Mucosa of gallbladder (tissue), 1 donor: ENCODE measurements at places on chromosomes 16 and 17.
A peak's percentile ranks its signal among the peaks of the same experiment; 100 is the strongest.

DNA sequence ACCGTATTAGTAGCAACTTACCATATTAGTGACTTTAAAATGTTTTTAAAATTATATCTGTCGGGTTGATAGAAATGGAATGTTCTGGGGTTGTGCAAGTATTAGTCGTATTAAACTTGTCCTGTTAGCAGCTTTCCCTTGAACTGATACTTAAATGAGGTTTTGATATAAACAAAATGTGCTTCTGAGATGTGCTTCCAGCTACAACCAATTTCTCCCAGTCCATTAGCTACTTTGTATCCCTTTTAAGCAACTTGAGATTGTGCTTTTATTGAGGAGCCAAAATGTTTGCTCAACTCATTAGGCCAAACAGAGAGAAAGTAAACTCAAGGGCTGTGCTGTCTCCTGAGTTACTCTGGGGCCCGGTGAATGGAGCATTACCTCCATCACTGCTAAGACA, 255.0 kb upstream of the RBFOX1 start:
- DNase-seq = no peak

- DNase-seq = peak; percentile 48
These were observed 1.7 kb upstream of the ZNF423 start for GRCh38 chr16:49857423-49858181.

GRCh38 chr17:80413771-80414507, 1.0 kb upstream of the ENDOV start:
- no peak for DNase-seq

- DNase-seq = no peak
These were observed 16.3 kb downstream of the SHISA9 start for GRCh38 chr16:12917653-12918052.

DNA sequence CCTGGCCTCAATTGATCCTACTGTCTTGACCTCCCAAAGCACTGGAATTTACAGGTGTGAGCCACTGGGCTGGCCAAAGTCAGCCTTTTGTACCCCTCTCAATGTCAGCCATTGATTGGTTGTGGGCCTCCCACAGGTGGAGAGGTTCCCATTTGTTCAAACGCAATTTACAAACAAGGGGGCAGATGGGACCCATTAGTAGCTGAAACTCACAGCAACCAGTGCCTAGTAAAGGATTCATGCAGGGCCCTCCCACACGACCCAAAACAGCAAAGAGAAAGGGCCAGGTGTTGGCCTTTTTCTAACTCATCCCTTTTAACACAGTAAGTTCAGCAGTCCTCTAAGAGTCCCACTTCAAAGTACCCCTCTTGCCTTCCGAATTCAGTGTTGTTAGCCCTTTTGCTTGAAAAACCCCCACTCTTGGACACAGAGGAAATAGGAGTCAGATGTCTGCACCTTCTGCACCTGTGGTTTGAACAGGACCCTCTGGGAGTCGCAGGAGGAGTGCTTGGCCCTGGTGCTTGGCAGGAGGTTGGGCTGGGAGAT, 89.2 kb downstream of the PITPNC1 start:
- DNase-seq = no peak

- no peak for DNase-seq
These were observed 168.5 kb upstream of the RPH3AL start for GRCh38 chr17:521183-521525.

GRCh38 chr17:41060052-41060604, at the start of gene KRTAP2-3:
KRTAP2-3 (minus strand) TSS chr17:41060114; CDS start chr17:41060050, 64 bp downstream.
- DNase-seq = no peak

GRCh38 chr16:3060339-3061127, 4.9 kb upstream of the IL32 start:
- no peak for DNase-seq

DNA sequence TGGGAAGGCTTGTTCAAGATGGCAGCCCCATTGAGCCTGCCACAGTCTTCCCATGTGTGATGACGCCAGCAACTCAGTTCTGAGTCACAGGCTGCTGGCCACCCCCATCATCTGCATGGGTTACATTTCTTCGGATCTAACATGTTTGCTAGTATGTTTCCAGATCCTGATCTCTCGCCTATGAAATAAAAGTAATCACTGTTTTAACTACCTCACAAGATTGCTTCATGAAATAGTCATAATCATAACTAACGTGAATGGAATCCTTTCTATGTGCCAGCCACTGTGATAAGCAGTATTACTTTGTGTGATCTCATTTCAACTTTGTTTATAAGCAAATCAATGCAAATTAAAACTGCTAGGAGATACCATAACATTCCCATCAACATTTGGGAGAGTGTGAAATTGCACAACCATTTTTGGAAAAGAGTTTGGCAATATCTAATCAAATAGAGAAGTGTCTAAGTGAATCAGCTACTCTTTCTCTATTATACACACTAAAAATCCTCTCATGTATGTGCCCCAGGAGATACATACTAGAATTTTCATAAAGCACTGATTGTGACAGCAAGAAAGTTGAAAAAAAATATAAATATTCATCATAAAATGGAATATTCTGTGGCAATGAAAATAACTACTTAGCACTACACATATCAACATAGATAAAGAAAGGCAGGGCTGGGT, 300.2 kb upstream of the IRX5 start:
- no peak for DNase-seq

DNA sequence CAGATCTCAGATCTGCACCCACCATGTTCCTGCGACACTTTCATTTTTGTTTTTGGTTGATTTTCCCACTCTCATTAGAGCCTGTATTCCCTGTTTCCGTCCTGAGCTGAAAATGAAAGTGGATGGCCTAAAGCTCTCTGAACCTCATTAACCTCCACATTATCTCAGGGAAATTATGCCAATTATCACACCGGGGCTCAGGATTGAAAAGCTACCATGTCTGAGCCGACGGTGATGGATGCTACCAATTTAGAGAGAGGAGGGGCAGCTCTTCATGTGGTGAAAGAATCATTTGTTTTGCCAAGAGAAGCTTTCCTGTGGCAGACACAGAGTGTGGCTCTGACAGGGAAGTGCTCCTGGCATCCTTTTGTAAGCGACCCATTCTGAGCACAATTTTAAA, 410.4 kb upstream of the CDH11 start:
- no peak for DNase-seq

DNA sequence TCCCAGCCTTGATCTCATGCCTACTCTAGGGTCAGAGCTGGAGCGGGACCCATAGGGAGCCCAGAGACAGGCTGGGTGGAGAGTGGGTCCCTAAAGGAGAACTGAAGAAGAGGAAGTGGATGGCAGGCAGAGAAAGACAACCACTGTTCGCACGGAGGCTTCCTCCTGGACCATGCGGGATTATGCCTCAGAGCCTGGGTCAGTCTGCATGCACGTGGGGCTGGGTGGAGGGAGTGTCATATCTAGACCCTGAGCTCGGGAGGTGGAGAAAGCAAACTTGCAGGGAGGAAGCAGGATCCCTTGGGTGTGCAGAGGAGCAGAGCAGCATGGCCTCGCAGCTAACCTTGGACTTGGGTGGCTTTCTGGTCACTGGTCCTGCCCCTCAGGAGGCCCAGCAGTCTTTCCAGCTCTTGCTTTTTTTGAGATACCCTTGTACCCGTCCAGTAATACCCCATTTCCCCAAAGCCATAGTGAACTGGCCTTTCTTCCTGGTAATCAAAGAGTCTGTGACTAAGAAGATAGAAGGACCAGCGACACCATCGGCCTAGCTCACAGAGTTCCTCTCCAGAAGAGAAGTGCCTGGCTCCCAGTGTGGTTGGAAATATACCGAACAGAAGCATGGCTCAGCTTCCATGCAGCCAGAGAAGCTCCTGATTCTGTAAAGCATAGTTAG, 344.2 kb downstream of the CPPED1 start:
- peak; percentile 53 for DNase-seq

DNA sequence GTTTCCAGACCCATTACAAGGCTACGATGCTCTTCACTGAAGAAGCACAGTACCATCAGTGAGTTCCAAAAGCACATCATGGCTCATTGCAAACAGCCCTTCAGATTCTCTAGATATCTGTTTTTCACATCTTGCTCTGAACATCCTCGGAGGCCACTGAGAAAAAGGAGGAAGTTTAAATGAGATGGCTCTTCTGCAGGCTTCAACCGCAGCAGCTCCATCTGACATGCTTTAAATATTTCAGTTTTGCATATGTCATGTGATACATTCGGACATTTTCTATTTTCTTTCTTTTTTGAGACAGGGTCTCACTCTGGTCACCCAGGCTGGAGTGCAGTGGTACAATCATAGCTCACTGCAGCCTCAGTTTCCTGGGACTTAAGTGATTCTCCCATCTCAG, 396.8 kb downstream of the NPIPA8 start:
- DNase-seq = no peak

DNA sequence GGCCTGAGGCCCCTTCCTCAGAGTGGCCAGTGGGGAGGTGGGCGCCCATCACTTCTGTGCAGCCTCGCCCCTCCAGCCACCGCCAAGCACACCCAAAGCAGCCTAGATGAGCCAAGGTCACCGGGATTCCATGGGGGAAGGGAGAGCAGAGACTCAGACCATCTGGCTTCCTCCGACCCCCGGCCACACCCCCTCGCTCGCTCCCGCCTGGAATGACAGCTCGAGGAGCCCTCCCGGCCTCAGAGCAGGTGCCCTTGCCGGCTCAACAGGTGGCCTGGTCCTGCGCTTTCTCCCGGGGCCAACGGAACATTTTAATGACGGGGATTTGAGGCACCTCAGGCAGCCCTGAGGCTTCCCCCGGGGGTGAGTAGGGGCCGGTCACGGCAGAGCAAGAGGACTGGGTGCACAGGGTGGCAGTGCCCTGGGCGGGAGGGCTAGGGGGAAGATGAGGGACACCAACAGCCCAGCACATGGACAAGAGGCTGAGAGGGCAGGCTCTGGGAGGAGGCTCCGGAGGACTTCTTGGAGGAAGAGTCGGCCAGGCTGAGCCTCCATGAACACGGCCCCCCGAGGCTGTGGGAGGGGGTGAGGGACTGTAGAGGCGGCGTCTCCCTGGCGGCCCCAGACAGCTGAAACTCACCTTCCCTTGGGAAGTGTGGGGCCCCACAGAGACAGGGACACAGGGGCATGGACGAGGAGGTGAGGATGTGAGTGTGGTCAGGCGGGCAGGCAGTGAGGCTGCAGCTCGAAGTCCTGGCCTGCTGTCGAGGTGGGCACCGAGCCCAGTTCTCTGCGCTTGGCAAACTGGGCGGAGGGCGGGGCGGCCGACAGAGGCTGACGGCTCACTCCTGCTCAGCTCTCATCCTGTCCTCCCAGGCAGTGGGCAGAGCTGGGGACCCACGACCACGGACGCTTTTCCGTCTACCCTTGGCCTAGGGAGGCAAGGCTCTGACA, 12.5 kb upstream of the C1QTNF8 start:
- peak; percentile 77 for DNase-seq

- DNase-seq = no peak
These were observed 8.9 kb upstream of the ZNF200 start for GRCh38 chr16:3243882-3244281.

GRCh38 chr17:3558603-3559269, 1.1 kb upstream of the TRPV3 start:
- no peak for DNase-seq

DNA sequence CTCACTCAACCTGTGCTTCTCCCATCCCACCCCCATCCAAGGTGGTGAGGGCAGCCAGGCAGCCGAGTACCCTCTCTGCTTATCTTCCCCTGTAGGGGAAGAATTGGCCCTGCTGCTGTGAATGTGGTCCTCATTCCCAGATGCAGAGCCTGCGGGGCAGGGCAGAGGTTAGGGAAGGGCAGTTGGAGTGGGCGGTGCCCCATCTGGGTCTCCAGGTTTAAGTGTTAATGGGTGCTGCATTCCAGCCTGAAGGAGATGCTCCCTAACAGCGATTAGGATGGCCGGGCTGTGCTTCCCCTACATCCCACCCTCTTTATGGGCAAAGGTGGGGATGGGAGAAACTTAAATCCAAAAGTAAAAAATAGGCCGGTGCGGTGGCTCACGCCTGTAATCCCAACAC, 12.1 kb downstream of the TMEM95 start:
- no peak for DNase-seq

- no peak for DNase-seq
These were observed 5.7 kb downstream of the RMI2 start for GRCh38 chr16:11350921-11351335.

GRCh38 chr16:54341892-54342776, 55.5 kb upstream of the IRX3 start:
- DNase-seq = no peak

GRCh38 chr17:19304209-19304608, 58.3 kb downstream of the B9D1 start:
- peak; percentile 74 for DNase-seq

DNA sequence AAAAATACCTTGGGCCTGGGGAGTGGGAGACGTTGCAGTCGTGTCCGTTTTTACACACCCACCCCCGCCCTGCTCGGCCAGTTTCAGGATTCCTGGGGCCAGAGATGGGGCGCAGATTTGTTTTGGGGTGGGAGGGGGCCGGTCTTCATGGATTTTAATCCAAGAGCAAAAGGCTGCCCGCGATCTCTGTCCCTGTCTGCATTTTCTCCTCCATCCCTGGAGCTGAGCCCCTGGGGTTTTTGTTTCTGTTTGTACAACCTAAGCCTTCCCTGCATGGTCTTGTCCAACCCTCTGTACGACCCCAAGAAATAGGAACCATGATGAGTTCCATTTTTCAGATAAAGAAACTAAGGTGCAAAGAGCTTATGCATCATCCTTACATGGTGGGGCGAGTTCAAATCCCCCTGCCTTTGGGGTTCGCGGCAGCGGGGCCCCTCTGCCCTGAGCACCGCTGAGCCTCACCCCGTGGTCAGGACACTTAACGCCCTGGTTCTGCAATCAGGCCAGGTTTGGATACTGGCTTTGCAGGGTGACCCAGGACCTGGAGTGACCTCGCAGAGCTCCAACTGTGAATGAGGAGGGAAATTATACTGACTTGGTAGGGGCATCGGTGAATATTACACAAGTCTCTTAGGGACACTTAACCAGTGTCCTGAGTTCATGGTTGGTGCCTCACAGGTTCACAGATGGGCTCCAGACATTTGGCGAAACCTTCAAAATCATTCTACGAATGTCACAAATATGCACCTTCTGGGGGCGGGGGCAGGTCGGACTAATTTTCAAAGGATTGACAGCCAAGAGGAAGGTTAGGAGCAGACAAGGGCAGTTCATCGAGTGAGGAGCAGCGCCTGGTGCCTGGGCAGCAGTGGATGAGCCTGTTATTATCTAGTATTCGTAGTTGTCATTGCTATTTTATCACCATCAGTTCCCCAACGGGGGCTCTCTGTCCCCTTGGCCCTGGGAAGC, 4.1 kb upstream of the FOXF1 start:
- DNase-seq = no peak

GRCh38 chr16:67312719-67313118, 13.8 kb downstream of the KCTD19 start:
- no peak for DNase-seq

DNA sequence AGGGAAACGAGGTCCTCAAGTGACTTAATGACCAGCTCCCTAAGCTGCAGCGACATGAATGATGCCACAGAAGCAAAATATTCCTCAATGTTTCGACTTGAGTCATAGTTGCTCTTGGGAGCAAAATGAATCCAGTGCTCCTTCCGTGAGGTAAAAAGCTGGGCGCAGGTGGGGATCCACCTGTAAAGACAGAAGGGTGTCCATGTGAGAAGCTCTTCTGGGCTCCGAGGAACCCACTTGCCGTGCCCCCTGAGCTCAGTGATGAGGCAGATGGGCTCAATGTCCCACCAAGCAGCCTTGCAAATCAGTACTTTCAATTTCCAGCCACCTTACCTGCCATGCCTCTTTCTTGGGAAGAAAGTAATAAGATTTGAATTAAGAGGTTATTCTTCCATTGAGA, 25.5 kb downstream of the DNAH3 start:
- no peak for DNase-seq

GRCh38 chr17:2982854-2983253, 80.6 kb downstream of the OR1D5 start:
- DNase-seq = peak; percentile 82
